ENCODE measurements at places on chromosomes 6 and 20. TPM values are rescaled to one million over a fixed set of nuclear protein-coding genes. Genes with fewer than 3 reads are reported as not detected.

The TRIM40 gene
- total RNA-seq: not detected

GRCh38 chr6:73145690-73146089 lies 79.6 kb downstream of the KHDC1L start:
- DNase-seq: no peak

GRCh38 chr6:2754393-2754792 lies 3.7 kb upstream of the MYLK4 start:
- no peak for DNase-seq

DNA sequence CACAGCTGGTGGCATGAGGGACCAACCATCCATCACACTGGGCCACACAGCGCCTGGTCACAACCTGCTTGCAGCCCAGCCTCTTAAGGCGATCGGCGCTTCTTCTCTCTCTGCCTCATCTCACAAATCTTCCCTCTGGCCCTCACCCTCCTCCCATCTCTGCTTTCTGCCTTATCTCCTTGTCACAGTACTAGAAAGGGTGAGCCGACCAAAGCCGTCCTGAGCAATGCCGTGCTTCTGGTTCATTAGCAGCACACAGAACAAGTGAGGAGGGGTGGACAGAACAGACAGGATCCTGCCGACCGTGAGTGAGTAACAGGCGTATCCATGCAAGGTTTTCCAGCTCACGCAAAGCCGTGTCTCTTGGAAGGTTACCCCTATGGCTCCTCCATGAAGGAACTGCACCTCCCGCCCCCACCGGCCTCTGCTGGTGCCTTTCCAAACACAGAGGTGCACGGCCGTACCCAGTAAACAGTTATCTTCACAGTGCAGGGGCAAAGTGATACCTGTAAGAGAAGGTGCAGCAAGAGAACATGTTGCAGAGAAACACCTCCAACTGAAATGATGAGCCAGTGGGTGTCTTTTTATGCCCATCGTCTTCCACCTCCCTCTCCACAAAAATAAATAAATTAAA lies 331.7 kb downstream of the FARS2 start:
- DNase-seq: no peak

- no peak for DNase-seq
These were observed 84.5 kb downstream of the MAP3K7 start for GRCh38 chr6:90502381-90502780.

The CCDC170 gene
- 1.1 TPM for total RNA-seq

GRCh38 chr20:38986663-38987062 lies 24.5 kb downstream of the DHX35 start:
- no peak for DNase-seq

- DNase-seq: no peak
These were observed 116.5 kb downstream of the SYNDIG1 start for GRCh38 chr20:24585796-24586522.

DNA sequence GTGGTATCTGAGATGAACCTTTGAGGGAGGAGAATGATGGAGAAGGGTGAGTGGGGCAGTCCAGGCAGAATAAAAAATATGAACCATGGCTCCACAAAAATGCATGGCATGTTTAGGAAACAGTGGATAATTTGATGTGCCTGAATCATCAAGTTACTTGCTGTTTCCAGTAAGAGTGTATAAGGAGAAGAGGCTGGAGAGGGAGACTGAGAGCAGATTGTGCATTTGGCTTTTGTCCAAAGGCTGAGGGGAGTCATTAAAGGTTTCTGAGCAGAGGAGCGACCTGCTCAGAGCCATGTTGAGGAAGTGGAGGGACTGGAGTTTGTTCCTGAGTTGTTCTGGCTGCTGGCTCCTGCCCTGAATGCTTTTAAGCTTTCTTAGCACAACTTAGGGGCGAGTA lies 6.1 kb downstream of the MMP24 start:
- DNase-seq: no peak

DNA sequence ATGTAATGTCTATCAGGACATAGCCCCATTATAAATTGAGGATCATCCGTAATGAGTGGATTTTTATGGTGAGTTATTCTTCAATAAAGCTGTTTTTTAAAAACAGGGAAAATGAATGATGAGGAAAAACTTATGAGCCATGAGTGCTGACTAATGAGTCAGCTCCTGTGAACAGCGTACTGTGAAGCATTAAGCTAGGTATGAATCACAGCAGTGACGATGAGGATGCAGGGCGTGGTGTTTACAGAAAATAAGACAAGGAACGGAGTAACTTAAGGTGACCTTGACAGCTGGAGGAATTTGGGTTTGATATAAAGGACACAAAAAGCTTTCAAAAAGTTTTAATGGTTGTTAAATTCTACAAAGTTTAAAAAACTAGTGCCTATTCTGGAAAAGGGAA lies 96.3 kb downstream of the FOXF2 start:
- peak; percentile 29 for DNase-seq

GRCh38 chr6:83096791-83097190 lies 29.3 kb downstream of the DOP1A start:
- DNase-seq: no peak

The LTB gene
- not detected for total RNA-seq

DNA sequence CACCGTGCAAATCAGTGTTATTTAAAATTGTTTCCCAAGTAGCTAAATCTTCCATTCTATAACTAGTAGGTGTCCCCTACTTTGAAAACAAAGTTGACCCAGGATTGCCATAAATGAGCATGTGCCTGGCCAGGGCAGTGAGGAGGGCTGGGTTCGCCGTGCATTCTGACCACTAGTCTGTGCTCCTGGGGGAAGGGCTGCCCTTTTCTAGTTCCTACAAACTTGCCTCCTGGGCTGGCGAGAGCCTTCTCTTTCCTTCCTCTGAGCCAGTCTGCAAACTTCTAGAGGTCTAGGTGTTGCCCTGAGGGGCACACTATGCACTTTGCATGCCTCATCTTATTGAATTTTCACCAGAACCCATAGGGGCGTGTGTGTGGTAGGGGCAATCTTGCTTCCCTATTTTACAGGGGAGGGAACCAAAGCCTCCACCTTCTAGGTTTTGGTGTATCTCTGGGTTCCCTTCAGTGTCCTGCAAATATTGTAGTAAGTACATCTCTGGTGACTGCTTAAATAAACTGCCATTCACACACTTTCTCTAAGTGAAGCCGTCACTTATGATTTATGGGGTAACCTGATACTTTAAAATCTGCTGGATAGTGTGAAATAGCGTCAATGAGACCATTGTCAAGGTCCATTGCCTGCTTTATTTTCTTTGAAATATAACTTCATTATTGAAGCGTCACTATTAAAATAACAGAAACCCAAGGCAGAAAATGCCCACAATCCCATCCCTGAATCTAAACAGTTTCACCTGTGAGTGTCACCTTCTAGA lies 42.2 kb downstream of the CDH26 start:
- no peak for DNase-seq

GRCh38 chr20:635893-636338 lies 17.1 kb downstream of the SRXN1 start:
- DNase-seq: no peak

- DNase-seq: no peak
These were observed 110.1 kb downstream of the MAFB start for GRCh38 chr20:40578961-40579360.

The SLC35F1 gene
- total RNA-seq: 0.61 TPM

GRCh38 chr6:87656857-87657256 lies 45.2 kb downstream of the AKIRIN2 start:
- DNase-seq: no peak

- DNase-seq: no peak
These were observed 20.9 kb downstream of the IL17A start for GRCh38 chr6:52207066-52207465.

GRCh38 chr6:106918115-106918514 lies 56.4 kb downstream of the CD24 start:
- no peak for DNase-seq

DNA sequence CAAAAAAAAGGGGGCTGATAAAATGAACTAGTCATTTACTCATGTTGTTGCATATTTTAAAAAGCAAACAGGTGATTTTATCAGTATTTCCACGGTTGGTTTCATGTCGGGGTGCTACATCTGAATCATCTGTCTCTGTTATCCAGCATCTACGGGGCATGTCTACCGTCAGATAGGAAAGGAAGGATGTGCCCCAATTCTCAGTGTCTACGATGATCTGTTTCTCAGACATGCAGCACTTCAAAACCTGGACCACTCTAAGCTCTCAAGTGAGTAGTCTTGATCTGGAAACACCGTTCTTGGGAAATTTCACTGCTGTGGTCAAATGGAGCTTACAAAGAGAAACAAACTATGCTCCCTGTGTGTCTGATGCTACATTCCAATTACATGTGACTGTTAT lies 240.3 kb upstream of the TAB2 start:
- no peak for DNase-seq

DNA sequence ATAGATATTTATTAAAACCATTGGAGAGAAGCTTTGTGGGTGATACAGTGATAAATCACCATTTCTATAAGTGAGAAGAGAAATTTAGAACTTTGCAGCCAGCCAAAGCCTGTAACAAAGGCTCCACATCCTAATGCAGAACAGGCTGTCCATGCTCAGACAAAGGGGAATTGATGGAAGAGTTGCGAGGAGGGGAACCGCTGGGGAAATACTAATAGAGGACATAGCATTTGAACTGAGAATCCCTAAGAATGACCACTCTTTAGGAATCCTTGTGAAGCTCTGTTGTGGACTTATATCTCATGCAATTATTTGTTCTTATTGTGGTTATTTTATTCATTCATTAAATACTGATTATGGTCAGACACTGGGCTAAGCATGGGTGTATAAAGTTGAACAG lies 167.8 kb downstream of the PHF3 start:
- no peak for DNase-seq

GRCh38 chr6:17768388-17768787 lies 61.7 kb upstream of the NUP153 start:
- DNase-seq: no peak

- no peak for DNase-seq
These were observed 19.0 kb downstream of the REM1 start for GRCh38 chr20:31494131-31494530.

GRCh38 chr6:5582762-5583161 lies 321.4 kb downstream of the FARS2 start:
- DNase-seq: no peak

The NOX3 gene
- total RNA-seq: not detected

The FAM209B gene
- total RNA-seq: 1.5 TPM

- DNase-seq: no peak
These were observed 897 bp upstream of the SEL1L2 start for GRCh38 chr20:13991311-13991710.

- no peak for DNase-seq
These were observed 15.1 kb downstream of the RMND1 start for GRCh38 chr6:151436802-151437201.

The MOG gene
- total RNA-seq: not detected

DNA sequence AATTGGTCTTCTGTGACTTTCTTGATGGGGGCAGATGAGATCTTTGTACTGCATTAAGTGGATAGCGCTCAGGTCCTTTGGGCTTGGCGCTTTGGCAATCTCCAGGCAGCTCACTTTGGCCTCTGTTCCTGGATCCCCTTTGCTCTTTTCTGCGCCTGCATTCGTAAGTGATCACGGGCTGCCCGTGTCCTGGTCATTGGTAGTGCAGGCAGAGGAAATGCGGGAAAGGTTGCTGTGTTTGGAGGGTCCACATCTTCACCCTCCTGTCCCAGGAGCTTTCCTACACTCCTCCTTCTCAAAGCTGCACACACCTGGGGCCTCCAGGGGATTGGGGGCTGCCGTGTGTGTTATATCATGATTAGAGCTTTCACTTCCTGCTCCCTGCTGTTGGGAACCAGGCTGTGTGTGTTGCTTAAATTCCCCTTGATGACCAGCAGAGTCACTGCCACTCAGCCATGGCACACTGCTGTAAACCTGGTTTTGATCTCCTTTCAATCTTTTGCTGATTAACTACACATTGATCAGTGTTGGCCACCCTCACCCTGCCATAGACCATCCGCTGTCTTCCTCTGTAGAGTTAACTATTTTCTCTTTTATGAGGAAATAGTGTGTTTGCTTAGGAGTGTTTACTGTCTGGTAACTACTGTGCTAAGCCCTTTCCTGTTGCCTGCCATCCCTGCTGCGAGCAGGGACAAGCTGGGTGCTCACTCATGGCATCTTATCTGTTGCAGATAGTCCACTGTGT lies 13.0 kb upstream of the SNHG17 start:
- DNase-seq: no peak

- DNase-seq: no peak
These were observed at the start of gene BPI for GRCh38 chr20:38303908-38304379. Gene BPI (plus strand): TSS chr20:38304156. CDS start chr20:38304224, 68 bp downstream.

The TSBP1 gene
- total RNA-seq: not detected

- DNase-seq: peak; percentile 85
These were observed 905 bp downstream of the PPARD start for GRCh38 chr6:35343092-35343834.

The ULBP2 gene
- 0.68 TPM for total RNA-seq

GRCh38 chr20:61764471-61765025 lies 301.1 kb downstream of the TAF4 start:
- DNase-seq: no peak

The PHACTR3 gene
- total RNA-seq: 1.4 TPM

The ENPP5 gene
- 4.9 TPM for total RNA-seq

GRCh38 chr6:22041797-22042480 lies 254.9 kb downstream of the PRL start:
- no peak for DNase-seq
